GOT3 (cell line): ENCODE measurements at places on chromosomes 6 and 20.

DNA sequence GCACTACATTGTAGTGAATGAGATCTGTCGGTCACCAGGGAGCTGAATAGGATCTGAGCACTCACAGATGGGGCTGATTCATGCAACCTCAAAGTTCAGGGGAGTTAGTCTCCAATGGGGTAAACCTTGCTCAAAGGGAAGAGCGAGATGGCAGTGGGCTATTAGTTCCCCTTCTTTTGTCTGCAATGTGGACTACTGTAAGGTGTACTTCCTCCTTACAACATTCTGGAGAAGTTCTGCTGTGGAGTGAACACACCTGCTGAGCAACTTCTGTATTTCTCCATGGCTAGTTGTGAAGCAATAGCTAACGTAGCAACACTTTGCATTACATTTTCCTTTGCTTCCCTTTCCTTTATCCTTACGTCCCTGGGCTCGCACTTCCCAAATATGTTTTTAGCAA is 134.3 kb upstream of the B3GAT2 start:
- DNase-seq: no peak

DNA sequence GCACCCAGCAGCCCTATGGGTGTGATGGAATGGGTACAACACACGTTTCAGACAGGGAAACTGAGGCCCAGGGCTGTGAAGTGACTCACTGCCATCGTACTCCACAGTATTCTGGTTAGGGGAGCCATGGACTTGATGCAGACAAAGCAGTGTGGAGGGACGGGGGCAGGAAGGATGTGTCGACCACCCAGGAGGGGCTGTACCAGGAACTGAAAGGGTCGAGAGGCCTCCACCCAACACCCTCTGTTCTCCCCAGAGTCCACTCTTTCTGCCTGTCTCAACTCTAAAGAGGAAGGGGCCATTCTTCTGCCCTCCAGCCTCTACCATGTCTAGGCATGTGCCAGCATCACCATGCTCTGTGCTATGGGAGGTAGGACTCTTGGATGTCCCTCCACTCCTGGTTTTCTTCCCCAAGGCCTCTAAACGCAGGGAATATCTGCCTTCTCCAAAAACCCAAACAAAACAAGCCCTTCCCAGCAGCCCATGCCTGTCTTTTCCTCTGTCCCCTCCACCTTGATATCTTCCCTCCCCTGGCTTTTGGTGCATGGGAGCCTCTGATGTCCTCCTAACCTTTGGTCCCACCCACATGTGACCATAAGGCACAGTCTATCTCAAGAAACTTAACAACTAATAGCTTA is 7.4 kb downstream of the SLC22A1 start:
- DNase-seq: no peak

DNA sequence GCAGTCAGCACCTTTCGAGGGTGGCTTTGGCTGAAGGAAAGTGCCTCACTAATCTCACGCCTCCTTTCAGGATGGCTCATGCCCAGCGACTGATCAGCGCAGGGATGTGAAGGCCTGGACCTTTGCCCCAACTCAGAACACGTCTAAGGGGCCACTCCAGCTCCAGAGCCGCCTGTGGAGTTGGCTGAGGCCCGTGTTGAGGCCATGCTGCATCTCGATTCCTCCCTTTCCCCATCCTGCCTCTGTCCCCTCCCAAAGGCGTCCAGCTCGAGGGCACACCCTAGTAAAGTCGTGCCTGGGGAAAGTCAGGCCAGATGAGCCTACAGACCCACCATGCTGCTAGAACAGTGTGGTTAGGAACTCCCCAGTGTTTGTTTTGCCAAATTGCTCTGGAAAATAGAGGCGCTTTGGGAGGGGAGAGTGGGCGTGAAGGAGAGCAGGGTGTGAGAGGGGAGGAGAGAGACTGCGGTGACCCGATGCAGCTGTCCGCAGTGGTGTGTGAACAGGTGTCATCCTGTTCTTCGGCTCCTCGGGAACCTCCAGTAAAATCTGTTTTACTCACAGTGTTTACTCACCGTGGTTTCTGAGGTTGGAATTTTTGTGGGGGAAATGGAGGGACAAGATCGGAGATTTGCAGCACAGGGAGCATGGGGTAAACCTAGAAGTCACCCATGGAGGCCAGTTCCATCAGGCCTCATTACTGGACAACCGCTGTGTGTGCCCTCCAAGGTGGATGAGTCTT is 85.0 kb upstream of the PMEPA1 start:
- no peak for DNase-seq

DNA sequence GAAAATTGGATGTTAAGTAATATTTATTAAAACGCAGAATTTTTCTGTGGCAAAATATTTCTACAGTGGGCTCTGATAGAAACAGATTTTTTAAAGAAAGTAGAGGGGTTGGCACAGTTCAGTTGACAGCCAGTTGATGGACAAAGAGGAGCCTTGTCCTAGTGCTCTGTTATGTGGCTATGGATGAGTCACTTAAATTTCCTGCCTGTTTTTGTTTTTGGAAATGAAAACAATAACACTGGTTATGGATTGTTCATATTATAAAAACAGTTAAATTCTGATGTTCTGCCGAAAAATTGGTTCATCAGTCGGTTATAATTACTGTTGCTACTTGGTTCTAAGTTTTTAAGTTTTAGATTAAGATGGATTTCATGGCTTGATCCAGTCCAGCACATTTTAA is 42.8 kb downstream of the MYO6 start:
- DNase-seq: no peak

GRCh38 chr20:4972506-4973251 is 28.6 kb downstream of the SLC23A2 start:
- no peak for DNase-seq

- DNase-seq: no peak
Observed at GRCh38 chr6:39836606-39837005, 44.4 kb downstream of the DAAM2 start.

DNA sequence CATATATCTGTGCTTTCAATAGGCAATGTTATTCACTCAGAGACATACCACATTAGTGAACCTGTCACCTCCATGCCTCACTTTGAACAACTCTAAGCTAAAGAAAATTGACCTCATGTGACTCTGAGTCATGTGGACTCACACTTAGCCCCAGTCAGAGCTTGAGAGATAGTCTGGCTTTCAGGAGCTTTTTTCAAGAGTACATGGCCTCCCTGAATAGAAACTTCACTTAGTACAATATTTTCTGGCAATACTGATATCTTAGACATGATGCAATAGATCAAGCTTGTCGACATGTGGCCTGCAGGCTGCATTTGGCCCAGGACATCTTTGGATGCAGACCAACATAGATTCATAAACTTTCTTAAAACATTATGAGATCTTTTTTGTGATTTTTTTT is 8.5 kb downstream of the SPTLC3 start:
- DNase-seq: no peak

GRCh38 chr6:15897063-15897876 is 231.6 kb upstream of the MYLIP start:
- DNase-seq: no peak

DNA sequence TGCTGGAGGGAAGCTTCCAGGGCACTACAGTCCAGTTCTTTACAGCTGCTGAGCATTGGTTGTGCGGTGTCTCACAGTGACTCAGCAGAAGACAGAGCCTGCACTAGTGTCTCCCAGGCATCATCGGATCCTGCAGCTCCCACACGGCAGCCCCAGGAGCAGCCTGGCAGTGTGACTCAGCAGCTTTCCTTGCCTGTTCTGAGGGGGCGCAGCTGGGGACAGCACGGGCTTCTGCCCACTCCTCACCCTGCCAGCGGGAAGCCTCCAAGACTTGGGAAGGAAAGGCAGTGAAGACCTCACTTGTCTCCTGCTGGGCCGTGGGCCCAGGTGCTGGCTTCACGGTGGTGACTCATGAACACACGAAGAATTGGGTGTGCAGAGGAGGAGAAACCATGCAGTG is 165.4 kb downstream of the SYNDIG1 start:
- peak; percentile 66 for DNase-seq

DNA sequence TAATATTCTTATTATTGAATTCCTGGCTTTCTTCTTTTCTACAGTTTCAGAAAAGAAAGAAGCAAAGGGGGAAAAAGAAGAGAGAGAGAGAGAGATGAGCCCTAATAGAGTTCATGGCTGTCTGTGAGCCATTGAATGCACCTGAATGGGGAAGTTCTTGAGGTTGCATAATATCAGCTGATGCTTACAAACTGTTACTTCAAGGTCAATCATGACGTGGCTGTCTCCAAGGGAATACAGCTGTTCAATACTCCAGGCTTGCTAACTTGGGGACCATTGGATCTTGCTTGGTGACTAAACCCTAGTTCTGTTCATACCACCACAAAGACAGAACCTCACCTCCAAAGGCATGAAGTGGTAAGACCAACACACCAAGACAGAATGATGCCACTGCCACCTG is 180.4 kb downstream of the ADGRG6 start:
- DNase-seq: no peak

- DNase-seq: no peak
Observed at GRCh38 chr6:19399406-19399805, 437.8 kb upstream of the ID4 start.

DNA sequence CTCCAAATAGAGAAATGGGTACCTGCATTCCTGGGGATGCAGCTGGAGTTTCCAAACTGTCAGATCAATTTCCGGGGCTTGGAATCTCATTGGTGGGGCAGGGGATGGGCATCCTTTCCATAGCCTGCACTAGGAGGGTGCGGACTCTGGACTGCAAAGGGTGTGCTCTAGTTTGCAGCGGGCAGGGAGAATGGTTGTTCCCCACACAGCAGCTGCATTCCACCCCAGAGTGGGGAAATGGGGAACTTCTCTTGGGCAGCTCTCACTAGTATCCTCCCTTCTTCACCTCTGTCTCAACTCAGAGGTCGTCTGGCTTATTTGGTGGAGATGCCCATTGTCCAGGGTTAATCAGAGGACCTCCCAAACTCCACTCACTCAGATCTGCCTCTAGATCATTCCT is 34.5 kb upstream of the CDKN1A start:
- DNase-seq: no peak

- no peak for DNase-seq
Observed at GRCh38 chr6:132907914-132908313, 93.5 kb downstream of the RPS12 start.

DNA sequence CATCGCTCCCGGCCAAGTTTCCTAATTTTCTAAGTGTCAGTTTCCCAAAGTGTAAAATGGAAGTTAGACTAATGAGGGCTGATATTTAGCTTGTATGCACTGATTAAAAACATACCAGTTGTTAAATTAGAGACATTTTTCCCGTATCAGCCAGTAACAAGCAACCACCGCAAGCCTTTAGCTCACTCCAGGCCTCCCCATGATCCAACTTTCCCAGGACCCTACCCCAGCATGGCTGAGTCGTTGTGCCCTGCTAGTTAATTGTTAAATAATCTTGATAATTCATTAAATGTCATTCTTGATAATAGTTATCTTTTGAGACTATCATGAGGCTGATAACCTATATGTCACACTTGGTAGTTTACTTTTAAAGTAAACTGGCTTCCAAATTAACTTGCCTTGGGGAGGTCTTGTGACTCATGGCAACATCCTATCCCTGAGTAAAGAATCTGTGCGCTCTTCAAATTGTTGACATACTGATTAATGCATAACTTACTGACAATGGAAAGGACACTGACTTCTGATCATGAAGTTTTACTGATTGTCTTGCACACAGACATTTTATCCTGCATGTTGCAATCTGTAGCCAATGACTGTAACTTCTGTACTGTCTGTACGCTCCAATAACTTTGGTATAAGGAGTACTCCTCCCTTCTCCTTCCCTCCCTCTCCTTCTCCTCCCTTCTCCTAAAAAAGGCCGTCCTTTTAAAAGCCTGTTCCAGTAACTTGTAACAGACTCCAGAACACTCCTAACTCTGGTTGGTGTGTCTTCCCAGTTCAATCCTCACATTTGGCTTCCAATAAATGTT is 6.3 kb upstream of the GTF3C6 start:
- no peak for DNase-seq

DNA sequence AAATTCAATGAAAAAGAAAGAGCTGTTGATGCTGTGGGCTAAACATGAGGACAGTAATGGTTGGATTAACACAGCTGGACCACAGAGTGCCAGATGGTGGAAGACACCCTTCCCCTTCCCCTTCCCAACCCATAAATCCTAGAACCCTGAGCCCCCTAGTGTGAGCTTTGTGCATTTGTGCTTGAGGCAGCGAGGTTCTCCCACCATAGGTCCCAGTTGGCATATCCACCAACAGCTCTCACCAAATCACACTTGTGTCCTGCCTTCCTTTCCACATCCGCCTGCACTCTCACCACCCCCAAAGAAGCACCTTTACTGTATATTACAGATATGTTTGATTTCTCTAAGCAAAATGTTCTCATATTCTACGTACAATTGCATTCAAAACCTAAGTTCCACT is 32.8 kb upstream of the HBS1L start:
- no peak for DNase-seq

DNA sequence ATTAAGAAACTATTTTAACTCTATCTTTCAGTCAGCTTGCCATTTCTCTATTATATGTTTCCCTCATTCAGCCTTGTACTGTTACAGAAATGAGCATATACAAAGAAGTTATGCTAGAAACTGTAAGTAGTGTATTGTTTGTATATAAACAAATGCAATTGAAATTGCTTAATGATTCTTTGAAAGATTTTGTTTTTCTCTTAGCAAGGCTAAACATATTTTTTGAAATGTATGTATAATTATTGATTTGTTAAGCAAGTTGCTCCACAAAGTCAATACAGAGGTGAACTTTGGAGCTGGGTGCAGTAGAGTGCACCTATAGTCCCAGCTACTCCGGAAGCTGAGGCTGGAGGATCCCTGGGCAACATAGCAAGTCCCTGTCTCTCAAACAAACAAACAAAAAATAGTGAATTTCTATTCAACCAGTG is 253.6 kb downstream of the RNGTT start:
- DNase-seq: no peak

DNA sequence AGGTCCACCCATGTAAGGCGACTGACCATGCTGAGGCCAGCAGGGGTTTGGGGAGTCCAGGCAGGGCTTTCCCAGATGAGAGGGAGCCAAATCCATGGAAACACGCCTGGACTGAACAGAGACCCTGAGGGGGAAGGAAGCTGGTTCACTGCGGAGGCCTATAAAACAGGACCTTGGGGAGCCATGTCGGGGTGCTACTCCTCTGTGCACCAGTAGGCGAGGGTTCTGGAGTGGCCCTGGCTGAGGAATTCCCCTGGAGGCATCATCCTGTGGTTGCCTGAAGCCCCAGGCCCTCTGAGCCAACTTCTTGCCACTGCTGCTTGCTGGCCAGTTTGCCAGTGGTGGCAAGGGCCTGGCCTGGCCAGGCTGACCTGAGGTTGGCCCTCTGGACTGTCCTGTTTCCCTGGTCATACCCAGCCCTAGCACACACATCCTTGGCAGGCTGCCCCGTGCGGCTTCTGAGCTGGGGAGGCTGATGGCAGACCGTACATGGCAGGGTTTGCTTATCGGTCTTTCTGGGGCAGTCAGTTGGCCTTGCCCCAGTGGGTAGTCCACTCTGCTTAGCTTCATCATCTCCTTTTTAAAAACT is 2.2 kb upstream of the LRRN4 start:
- no peak for DNase-seq

DNA sequence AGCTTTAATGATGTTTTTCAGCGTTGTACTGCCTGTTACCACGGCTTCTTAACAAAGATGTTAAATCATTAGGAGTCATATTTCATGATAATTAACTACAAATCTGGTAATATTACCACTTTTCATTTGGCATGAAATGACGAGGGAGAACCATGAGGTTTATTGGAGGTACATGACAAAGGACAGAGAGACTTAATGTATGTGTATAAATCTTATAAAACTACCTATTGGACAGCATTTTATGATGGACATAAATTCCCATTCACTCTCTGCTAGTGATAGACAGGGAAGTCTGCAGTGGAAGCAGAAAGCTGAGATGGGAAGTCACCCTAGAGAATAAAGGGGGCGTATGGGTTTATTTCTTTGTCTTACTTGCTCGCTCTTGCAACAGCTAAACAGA is 949.9 kb upstream of the FLRT3 start:
- DNase-seq: no peak
